ENCODE measurements at places on chromosomes 3 and 15.

DNA sequence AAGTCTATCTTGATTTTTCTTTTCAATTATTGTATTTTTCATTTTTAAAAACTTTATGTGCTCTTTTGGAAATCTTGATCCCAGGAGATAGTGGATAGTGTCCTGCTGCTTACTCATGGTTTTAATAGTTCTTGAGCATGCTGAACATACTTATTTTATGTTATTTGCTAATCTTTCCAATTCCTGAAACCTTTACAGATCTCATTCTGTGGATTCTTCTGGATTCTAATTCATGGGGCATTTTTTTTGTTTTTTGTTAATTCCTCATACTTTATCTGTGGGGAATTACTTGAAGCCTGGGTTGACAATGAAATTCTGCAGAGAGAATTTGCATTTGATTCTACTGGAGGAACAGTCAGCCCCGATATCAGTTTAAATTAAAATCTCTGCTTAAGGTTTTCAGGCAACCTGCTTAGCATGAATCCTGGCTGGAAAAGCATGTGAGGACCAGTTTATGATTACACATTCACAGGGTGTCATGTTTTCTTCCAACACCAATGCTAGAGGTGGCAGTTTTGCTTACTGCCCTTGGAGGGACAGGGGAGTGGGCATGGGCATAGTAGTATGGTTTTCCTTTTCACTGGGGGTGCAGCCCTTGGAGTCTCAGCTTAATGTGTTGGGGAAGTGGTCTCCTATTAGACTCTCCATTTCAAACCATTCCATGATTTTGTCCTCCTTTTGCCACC, 46.0 kb downstream of the MLH1 start:
- no peak for DNase-seq

DNA sequence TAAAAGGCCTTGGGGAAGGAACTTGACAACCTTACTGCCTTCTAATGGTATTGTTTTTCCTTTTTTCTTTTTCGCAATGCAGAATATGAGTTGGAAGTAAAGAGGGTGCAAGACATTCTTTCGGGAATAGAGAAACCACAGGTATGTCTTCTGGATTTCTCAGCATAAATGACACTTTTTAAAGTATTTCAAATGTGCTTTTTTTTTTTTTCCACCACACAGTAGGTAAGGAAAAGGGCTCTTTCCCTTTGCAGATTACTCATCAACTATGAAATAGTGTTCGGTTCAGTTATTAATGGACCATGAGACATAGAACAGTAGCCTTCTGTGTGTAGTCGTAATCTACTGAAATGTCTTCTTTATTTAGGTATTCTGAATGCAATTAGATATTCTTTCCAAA, 162.4 kb downstream of the GHSR start:
- DNase-seq, result no peak

DNA sequence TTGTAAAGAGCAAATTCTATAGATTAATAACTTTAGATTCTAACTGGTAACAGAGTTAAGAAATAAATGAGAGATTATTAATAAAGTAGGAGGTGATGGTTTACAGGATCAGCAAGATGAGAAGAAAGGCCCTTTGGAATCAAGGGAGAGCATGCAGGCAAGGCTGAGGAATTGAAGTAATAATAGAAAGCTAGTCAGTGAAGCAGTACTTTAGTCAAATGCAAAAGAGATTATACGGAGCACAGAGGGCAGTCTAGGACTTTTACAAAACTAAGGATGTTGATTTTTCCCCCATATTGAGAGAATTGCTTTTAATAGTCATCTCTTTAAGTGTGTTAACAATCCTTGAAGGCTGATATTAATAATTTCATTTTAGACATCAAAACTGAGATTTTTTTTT, 146.4 kb downstream of the ROBO2 start:
- no peak for DNase-seq

DNA sequence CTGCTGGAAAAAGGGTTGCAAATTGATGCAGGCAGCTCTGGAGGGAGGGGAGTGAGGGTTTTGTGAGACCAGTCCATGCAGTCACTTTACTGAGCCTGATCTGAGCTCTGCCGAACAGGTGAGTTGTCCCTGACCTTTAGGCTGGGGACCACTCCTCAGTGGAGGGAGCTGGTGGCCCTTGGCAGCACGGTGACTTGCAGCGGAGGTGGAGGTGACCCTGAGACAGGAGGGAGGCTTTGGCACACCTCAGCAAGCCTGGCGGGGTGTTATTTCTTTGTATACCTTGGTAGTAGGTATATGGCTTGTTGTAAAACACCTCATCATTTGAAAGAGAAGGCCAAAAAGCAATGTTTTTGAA, 43.5 kb downstream of the FGD5 start:
- no peak for DNase-seq

DNA sequence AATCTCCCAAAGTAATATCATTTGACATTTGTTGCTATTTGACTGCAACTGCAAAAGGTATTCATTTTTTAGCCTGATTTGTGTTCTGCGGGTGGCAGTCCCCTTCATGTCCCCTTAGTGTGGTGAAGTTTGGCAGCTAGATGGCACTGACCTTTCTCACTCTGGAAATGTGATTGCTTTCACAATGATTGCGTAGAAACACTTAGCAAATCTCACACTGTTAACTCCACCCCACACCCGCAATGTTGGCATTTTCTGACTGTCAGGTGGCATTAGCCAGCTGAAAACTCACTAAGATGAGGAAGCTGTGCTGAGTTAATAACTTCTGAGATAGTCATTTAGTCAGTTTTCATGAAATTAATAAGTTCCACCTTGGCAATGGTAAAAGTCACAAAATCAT, 76.9 kb downstream of the TRIM69 start:
- no peak for DNase-seq

- no peak for DNase-seq
Measured at GRCh38 chr15:67803299-67803698, 22.0 kb upstream of the SKOR1 start.

DNA sequence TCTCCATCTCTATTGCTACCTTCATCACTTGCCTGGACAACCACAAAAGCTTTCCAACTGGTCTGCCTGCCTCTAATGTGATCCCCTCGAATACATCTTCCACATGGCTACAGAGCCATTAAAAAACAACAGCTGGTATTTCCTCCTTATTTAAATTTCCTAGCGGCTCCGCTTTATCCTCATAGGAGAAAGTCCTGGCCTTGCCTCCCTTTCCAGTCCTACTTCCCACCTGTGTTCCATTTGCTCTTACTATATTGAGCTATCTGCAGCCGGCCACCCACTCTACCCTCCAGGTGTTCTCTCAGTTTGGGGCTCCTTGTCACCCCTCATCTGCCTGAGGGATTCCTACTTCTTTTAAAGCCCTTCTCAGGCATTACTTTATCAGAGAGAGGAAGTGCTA, 49.7 kb upstream of the TSPAN3 start:
- DNase-seq, result no peak

DNA sequence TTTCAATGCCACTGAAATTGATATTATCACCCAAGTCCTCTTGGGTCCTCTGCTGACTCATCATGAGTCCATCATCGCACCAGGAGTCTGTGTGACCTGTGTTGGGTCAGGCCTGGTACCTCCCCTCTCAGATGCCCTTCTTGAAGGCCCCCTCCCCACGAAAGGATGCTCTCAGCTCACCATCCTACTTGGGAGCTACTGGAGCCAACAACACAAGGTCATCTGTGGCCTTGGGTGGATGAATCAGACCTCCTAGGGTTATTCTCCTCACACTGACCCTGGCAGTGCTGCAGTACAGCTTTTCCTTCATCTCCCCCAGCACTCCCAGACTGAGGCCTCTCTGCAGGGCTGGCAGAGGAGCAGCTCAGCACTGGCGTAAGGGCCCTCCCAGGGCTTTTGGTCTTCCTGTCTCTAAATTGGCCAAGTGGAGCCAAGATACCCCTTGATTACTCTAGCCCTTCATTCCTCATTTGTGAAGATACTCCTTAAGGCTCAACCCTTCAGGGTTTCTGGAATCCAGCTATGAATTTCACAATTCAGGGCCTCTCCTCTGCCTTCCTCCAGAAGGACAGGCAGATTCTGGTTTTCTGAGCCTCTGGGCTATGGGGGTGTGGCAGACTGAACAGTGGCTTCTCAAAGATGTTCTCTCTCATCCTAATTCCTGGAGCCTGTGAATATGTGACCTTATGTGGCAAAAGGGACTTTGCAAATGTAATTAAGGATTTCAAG, 80.7 kb upstream of the GSK3B start:
- DNase-seq, result no peak

- DNase-seq, result no peak
Measured at GRCh38 chr3:194982472-194982871, 288.5 kb downstream of the XXYLT1 start.

- DNase-seq, result no peak
Measured at GRCh38 chr15:87348746-87349145, 907.8 kb downstream of the NTRK3 start.

GRCh38 chr3:146380046-146380445, 89.3 kb downstream of the PLSCR2 start:
- no peak for DNase-seq

DNA sequence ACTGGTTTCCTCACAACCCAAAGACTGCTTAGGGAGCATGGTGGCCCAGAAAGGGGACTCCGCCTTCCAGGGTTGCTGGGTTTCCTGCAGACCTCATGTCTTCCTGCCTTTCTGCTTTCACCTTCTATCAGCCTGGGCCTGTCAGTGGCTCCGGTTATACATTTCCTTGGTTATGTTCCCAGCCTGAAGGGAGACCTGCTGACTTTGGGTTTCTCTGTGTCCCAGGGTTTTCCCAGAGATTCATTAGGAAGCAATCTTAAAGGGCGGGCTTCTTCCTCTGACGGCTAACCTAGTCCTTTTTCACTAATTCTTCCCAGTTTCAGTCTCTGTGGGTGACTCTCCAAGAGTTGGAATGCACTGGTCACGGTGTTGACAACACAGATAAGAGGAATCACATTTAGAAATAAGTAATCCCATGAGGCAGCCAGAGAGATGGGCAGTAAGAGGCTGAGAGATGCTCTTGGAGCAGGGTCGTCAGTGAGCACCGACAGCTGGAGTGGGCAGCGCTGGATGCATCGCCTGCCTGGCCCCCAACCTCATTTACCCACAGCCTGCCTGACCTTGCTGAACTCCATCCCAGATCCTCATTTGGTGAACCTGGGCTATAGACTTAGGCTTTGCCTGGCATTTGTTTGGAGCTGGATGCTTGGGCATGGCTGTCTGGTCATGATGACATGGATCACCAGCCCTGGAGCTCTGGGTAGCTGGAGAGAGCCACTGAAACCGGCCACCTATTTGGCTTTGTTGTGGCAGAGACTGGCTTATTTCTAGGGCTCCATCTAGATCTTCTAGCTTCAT, 10.0 kb upstream of the EHD4 start:
- DNase-seq, result no peak

- no peak for DNase-seq
Measured at GRCh38 chr3:123137001-123137400, 64.7 kb upstream of the SEC22A start.

DNA sequence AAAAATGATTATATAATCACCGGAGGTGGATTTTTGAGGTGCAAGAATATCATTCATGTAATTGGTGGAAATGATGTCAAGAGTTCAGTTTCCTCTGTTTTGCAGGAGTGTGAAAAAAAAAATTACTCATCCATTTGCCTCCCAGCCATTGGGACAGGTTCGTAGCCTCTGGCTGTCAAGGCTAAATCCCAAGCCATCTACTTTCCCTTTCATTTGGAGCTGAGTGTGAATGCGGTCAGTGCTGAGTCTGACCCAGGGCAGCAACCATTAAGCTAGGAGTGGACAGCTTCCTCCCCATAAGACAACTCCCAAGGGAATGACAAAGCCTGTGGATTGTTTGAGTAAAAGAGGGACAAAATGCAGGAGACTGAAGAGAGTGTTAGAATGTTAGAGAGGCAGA, 33.6 kb downstream of the PARP14 start:
- DNase-seq, result no peak

- no peak for DNase-seq
Measured at GRCh38 chr15:51199541-51199940, 104.8 kb upstream of the TNFAIP8L3 start.

- no peak for DNase-seq
Measured at GRCh38 chr3:27504749-27505148, 20.6 kb upstream of the SLC4A7 start.

GRCh38 chr15:65323071-65323511, 18.6 kb downstream of the RNU5B-1 start:
- DNase-seq, result no peak
